ENCODE measurements at places on chromosomes 11 and 22.
A peak's percentile ranks its signal among the peaks of the same experiment; 100 is the strongest.

DNA sequence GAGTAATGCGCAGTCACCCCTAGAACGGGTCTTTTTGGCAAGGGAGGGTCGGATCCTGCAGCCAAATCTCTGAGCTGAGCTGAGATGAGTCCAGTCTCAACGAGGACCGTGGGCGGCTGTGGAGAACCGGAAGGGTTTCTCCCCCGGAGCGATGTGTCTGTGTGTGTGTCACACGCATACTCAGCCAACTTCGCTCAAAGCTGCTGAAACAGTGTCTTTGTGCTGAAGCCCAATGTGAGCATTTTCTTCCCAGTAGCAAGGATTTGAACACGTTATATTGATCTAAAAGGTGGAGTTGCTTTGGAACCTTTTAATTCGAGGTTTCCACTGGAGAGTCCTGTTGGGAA, 1.4 kb upstream of the CELSR1 start:
- no peak for DNase-seq

GRCh38 chr22:49587421-49587820, 240.3 kb downstream of the BRD1 start:
- no peak for DNase-seq

GRCh38 chr11:75388386-75389275, 10.7 kb upstream of the RPS3 start:
- DNase-seq, result no peak

DNA sequence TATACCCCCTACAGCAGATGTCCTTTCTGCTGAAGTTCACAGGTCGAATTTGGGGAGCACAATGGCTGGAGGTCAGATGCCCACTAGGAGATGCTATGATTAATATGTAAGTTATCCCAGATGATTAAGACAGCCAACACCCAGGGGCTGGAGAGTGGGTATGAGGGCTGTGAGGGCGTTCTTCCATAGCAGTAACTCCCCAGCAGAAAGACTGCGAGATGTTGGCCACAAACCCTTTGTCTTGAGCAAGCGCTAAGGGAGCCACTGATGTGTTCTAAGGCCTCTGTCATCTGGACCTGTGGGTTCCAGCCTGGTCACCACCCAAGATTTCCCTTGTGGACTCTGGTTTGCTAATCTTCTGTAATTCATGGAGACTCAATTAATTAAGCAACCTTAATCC, 77.6 kb downstream of the BMAL1 start:
- no peak for DNase-seq

DNA sequence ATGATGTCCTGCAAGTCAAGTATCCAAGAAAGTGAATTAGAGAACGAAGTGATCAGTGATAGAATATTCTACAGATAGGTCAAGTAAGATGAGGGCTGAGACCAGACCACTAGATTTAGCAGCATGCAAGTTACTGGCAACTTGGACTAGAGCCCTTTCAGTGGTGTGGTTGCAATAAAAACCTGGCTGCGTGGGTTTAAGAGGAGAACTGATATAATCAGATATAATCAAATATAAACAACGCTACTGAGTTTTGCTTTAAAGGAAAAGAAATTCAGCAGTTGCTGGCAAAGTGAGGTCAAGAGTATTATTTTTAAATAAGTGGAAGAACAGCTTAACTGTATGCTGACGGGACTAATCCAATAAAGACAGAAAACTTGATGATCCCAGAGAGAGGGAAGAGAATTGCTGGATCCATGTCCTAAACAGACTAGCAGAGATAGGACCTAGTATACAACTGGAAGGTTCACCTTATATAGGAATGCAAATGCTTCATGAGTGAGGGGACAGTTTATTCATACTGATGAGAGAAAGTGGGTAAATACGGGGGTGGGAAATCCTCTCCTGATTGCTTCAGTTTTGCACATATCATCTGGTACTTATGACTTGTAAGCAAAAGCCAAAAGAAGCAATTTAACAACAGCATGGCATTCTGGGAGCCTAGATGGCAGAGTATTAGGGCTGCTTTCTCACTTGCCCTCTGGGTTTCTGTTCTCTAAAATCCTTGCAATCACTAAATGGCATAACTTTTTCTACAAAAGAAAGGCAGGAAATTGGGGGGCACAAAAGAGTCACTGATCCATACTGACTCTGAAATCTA, 146.2 kb downstream of the RBFOX2 start:
- no peak for DNase-seq

DNA sequence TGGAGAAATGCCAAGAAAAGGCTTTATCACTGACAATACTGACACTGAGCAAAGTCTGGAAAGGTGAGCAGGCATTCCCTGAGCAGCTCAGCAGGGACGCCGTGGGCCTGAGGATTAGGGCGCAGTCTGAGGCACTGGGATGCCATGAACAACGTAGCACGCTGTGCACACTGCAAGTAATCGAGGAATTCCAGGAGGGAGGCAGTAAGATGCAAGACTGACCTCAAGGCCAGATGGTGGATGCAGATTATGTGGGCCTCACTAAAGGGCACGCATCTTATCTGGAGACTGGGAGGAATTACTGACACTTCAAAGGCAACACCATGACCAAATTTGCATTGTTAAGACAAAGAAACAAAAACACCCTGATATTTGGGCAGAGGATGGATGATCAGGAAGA, 50.4 kb upstream of the OPCML start:
- DNase-seq, result no peak

GRCh38 chr22:36776722-36777121, 803 bp upstream of the IFT27 start:
- DNase-seq, result no peak

GRCh38 chr11:36349351-36350136, 53.5 kb downstream of the PRR5L start:
- DNase-seq, result no peak

DNA sequence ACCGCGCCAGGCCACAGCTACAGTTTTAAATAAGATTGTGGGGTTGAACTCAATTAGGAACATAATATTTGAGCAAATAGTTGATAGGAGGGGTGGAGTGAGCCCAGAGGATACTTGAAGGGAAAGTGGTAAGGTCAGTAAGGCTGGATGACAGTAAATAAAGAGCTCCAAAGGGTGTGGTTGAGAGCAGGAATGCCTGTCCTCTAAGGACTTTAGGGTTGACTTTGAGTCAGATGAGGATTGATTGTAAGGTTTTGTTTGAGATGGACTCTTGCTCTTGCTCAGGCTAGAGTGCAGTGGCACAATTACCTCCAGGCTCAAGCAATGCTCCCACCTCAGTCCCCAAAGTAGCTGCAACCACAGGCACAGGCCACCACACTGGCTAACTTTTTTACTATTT, 2.4 kb downstream of the FOXR1 start:
- no peak for DNase-seq

GRCh38 chr22:39362932-39363331, 13.1 kb downstream of the SYNGR1 start:
- DNase-seq, result no peak

DNA sequence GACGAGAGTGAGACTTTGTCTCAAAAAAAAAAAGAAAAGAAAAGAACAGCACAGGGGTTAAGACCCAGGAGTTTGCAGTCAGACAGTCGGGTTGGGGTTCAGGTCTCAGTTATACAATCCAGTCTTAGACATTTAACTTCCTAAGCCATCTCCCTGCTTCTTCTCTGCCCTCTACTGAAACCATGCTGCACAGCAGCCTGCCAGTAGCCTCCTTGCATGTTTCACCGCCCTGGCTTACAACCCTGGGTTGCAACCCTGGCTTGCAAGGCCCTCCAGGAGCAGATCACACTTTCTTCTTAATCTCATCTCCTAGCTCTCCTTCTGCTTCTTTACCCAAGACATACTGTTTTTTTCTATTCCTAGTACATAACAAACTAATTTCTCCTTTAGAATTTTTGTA, 5.9 kb upstream of the B3GAT3 start:
- DNase-seq, result no peak

DNA sequence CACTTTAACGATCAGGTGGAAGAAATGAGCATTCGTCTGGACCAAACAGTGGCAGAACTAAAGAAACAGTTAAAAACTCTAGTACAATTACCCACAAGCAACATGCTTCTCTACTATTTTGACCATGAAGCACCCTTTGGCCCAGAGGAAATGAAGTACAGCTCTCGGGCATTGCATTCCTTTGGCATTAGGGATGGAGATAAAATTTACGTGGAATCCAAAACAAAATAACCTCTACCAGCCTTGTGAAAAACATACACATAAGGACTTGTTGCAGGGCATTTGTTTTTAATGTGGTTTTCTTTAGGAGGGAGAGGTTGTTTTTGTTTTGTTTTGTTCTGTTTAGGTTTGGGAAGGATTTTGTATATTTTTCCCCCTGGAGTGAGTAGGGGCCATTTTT, 14.2 kb upstream of the TECTA start:
- no peak for DNase-seq

DNA sequence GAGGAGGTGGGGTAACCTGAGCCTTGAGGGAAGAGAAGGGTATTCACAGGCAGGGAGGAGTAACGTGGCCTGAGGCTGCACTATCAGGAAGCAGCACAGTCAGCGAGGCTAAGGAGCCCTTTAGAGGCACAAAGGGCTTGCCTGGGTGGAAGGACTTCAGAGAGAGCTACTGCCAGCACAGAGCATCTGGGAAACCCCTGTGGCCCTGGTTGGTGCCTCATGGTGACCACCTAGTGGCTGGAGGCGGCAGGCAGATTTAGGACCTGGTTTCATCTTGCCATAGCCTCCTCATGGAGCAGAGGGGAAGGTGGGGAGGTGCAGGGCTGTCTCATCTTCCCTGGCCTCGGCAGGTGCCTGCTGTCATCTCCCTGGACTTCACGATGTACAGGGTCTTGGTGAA, 64.5 kb downstream of the MPPED1 start:
- DNase-seq, result no peak

DNA sequence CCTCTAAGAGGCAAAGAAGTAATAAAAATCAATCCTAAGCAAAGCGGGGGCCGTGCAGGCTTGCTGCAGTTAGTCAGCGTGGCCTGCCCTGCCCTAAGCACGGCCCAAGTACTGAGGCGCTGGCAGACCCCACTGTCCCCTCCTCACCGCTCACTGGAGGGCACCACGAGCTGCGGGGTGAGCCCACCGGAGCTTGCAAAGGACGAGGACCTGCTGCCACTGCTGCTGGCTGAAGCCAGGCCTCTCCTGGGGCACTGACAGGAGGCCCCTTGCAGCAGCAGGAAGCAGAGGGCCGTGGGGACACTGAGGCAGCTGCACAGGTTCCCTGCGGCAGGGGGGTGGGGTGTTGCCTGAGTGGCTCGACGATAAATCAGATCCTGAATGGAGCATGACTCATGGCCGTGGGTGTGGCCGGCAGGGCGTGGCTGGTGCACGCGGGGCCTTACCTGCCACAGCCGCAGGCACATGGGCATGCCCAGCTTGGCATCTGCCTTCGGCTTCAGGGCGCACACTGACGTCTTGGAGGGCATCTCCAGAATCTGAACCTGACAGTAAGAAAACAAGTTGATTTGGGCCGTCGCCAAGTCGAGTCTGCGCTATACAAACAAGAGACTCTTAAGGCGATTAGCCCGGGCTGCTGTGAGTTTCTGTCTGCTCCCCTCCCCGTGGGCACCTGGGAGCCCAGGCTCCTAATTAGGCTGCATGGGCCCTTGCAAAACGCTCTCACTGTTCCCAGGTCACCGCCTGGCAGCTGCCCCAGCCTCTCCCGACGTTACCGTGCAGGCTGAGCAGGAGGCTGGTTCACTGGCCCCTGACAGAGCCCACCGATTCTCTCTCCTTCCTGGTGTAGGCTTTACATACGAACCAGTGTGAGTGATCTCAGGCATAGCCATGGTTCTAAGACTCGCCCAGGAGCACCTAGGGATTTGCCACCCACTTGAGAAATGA, 45.9 kb downstream of the TBX1 start:
- DNase-seq, result peak; percentile 20

- no peak for DNase-seq
Observed at GRCh38 chr22:24424001-24424900, 3.1 kb upstream of the ADORA2A start.

- DNase-seq, result peak; percentile 12
Observed at GRCh38 chr11:121508449-121508848, 55.7 kb upstream of the SORL1-AS1 start.

GRCh38 chr11:64639885-64640284, 48.9 kb downstream of the SLC22A12 start:
- DNase-seq, result no peak

GRCh38 chr22:47375621-47376321, 613.3 kb downstream of the TBC1D22A start:
- DNase-seq, result no peak

DNA sequence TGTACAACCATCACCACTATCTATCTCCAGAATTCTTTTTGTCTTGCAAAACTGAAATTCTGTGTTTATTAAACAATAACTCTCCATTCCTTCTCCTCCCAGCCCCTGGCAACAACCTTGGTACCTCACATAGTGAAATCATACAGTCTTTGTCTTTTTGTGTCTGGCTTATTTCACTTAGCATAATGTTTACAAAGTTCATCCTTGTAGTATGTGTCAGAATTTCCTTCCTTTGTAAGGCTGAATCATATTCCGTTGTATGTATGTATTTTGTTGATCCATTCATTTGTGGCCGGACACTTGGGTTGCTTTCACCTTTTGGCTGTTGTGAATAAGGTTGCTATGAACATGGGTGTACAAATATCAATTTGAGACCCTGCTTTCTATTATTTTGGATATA, 243.7 kb upstream of the TBCEL start:
- no peak for DNase-seq

DNA sequence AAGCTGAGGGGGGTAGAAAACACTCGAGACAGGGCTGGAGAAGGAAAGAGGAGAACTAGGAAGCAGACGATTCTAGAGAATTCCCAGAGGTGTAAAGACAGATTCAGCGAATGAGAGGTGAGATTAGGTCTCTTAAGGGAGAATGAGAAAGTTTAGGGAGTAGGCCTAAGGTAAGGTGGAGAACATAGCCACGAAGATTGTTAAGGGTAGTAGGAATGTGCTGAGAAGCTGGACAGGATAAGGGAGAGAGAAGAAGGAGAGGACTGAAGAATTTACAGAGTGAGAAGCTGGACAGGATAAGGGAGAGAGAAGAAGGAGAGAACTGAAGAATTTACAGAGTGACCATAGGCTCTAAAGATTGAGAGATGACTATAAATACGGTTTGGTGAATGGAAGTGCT, 908 bp downstream of the PPME1 start:
- no peak for DNase-seq

DNA sequence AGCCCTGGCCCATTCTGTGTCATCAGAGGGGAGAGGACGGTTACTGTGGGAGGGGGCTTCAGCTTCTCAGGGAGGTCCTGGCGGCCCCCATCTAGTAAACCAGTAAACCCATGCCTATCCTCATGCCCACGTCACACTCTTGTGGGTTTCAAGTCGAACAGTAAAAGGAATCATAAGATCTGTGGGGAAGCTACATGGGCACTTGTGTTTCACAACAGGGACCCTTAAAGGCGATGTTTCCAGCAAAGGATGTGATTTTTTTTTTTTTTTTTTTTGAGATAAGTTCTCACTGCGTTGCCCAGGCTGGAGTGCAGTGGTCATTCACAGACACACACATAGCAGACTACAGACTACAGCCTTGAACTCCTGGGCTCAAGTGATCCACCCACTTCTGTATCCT, 9.2 kb upstream of the PARVG start:
- DNase-seq, result no peak

- DNase-seq, result no peak
Observed at GRCh38 chr11:8201644-8202365, 33.0 kb upstream of the RIC3 start.

- DNase-seq, result no peak
Observed at GRCh38 chr11:86951706-86952105, 3.5 kb downstream of the FZD4 start.
